ENCODE measurements at places on chromosomes 4 and X.

GRCh38 chr4:41701983-41702382 lies 46.5 kb downstream of the PHOX2B start:
- no peak for DNase-seq

- DNase-seq, result peak; percentile 3
Measured at GRCh38 chr4:99998062-99998867, 48.2 kb upstream of the H2AZ1 start.

- DNase-seq, result no peak
Measured at GRCh38 chr4:77040270-77040669, 35.5 kb downstream of the CCNI start.

DNA sequence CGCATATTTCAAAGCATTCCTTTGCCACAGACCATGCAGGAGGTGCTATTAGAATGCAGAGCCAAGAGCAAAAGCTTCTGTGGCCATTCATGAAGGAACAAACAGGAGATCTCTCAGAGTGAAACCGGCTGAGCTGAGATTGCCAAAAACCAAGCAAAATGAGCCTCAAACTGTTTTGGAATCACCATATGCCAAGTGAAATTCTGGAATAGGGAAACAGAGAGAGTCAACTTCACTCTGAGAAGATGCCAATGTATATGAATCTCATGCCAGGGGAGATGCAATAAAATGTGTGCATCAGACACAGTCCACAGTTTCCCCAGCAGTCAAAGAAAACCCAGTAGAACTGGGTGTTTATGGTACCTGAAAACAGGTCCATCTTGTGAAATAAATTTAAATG lies 42.3 kb downstream of the SRPX start:
- no peak for DNase-seq

DNA sequence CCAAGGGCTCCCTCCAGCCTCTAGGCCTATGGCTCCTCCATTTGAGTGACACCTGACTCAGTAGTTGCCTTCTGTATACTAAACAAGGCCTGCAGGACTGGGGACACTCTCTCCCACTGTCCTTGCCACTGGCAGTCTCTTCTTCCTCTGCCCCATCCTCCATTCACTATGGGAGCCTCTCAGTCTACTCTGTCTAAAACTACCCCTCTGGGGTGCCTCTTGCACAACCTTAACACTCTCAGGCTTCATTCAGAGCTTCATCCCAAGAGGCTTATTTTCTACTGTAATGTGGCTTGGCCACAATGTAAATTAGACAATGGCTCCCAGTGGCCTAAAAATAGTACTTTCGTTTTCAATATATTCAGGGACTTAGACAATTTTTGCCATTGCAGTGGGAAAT lies 133.0 kb downstream of the ZC4H2 start:
- no peak for DNase-seq
